ENCODE measurements at places on chromosomes 11 and 22.

DNA sequence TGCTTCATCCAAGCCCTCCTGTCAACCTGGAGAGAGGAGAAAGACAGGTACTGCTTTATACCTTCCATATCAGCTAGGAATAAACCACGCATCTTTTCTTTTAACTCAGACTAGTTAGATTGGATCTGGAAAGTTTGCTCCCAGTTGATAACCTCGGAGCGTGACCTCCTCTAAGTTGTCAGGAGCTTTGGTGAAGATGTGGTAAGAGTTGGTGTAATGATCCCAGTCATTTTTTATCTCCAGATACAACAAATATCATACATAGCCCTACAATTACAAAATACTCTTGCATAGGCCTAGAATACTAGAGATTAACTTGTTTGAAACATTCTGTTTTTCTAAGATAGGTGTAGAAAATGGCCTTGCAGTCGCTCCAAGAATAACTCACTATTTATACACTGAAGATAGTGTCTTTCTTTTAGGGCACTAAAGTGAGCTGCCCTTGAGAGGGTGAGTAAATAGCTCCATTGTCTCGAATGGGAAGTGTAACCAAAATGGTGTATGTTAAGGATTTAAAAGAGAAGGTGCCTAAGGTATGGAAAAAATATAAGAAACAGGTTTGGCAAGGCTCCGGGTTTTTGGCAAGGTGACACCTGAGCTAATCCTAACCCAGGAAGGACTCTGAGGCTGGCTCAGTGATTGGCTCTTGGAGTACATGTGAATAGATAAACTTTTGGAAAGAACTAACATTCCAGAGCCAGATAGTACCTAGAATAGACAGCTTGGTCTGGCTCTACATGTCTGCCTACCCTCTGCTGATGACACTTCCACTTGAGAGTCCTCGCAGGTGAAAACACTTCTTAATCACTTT is 59.4 kb downstream of the GLYATL1 start:
- no peak for DNase-seq

DNA sequence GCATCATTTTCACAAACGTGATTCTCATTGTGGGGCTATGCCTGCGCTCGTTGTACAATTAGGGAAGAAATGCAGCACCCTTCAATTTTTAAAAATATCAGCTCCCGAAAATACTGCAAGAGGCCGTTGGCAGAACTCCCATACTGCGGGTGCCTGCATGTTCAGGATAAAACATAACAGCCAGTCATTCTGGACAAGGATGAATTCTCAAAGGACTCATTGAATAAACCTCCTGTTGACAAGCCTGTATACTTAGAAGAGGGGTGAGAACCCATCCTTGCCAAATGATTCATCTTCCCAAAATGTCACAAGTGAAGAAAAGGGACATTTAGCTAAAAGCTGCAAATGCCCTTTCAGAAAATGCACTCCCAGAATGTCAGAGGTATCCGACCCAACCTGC is 141.9 kb downstream of the CSNK2A3 start:
- no peak for DNase-seq

DNA sequence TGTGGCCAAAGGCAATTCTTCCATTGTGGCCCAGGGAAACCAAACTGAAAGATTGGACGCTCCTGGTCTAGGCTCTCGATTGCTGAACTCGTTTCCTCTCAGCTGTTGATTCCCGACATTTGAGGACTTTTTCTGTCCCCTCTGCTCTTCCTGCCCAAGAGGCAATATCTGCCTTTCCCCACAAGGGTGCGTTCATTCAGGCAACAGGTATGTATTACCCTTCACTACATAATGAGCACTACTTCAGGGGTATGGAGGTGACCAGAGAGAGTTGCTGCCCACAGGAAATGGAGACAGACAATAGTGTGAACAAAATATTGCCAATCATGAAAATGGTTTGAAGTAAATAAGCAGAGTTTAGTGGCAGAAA is 8.2 kb downstream of the PTH start:
- DNase-seq, result no peak

GRCh38 chr22:44025171-44026065 is 1.3 kb downstream of the PARVB start:
- no peak for DNase-seq

DNA sequence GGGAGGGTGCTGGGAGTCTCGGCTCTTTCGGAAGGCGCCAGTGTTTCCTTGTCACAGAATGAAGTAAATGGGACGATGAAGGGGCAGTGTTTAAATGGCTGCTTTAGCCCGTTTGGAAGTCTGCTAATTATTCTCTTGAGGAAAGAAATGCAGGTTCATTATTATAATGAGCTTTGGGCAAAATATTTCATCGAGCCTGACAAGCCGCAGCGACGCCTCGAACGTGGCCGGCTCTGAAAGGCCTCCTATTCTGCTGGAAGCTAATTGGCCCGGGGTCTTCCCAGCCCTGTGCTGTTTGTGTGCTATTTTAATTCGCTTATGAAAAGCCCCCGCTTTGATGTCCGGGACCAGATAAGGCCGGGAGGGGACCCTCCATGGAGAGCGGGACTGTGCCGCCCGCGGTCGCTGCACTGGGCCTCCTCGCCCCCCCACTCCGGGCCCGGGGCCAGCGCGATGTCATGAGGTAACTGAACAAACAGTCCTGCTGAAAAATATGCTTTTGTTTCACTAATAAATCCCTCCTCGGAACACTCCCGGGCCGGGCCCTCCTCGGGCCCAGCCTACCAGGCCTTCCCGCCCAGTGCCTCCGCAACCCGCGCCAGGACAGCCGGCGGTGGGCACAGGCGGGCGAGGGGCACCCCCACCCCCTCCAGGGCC is 78.4 kb downstream of the CDKN1C start:
- no peak for DNase-seq

GRCh38 chr11:80255021-80255420 is 814.2 kb upstream of the TENM4 start:
- DNase-seq, result no peak

DNA sequence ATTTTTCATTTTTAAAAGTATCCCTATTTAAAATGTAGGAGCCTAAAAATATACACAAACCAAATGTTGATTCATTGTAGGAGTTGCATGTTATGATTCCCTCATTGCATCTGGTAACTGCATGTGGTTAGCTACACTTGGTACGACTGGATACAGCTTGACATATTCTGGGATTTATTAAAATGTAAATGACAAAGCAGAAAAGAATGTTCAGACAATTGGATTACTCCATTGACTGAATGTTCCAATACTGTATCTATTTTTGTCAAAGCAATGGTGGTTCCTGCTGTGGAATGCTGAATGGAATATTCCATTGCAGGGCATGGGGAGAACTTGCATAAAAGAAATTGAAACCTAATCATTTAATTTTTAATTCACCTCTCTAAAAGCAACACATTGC is 30.8 kb downstream of the BLID start:
- no peak for DNase-seq

DNA sequence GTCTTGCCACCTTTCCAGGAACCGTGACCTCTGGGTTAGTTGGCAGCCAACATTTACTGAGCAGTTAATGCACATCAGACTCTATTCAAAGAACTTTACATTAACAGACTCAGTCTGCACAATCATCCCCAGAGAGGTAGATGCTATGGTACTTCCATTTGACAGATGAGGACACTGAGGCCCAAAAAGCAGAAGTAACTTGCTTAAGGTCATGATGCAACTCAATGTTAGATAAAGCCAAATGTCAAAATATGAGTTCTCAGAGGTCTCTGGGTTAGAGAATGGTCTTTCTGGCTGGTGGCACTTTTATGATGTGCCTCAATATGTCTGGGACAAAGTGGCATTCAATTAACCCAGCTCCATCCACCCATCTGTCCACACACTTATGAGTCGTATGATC is 450.0 kb downstream of the MIAT start:
- DNase-seq, result no peak

GRCh38 chr11:26583550-26583949 is 11.5 kb upstream of the MUC15 start:
- no peak for DNase-seq

DNA sequence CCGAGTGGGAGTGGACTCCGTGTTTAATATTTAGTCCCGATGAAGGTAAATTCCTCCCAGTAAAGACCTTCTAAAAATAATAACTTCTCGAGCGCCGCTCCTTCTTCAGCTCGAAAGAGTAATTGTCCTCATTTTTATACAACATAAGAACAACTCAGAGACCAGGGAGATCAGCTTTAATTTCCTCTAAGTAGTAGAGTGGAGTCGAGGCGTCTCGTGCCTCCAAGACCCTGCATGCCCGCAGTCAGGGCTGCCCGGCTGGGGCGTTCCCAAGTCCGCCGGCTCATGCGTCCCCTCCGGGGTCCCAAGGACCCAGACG is 7.8 kb downstream of the WT1 start:
- no peak for DNase-seq

- DNase-seq, result no peak
These were observed 47.6 kb upstream of the THY1 start for GRCh38 chr11:119470317-119471291.

- no peak for DNase-seq
These were observed 113.5 kb upstream of the IGLL5 start for GRCh38 chr22:22773979-22774604.

- no peak for DNase-seq
These were observed 7.9 kb downstream of the FEN1 start for GRCh38 chr11:61800331-61801281.

GRCh38 chr11:23688835-23689234 is 808.0 kb upstream of the LUZP2 start:
- DNase-seq, result no peak

GRCh38 chr11:26090651-26091050 is 241.3 kb upstream of the ANO3 start:
- no peak for DNase-seq

GRCh38 chr22:21941921-21942320 is 10.7 kb downstream of the PPM1F start:
- DNase-seq, result no peak

GRCh38 chr11:107716884-107717532 is 5.2 kb upstream of the SLN start:
- no peak for DNase-seq

GRCh38 chr11:30107899-30108298 is 91.1 kb upstream of the KCNA4 start:
- no peak for DNase-seq

- DNase-seq, result no peak
These were observed 6.8 kb downstream of the ALDH3B2 start for GRCh38 chr11:67667490-67668191.

Data from SK-N-MC (cell line).